ENCODE measurements at places on chromosomes 4 and X.

DNA sequence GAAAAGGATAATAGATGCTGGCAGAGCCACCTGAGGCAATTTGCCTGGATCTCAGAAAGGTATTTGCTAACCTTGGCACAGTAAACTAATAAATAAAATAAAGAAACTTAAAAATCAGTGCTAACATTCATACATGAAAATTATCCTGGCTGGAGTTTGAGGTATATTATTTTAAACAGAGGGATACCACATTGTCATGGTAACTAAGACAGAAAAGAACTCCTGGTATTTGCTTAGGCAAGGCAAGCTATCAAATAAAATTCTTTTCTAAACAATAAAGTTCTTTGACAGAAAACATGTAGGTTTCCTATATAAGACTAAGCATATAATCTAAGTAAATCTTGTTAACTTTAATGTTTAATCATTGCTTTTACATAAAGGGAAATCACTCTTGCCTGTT lies 218.8 kb downstream of the MAGEB17 start:
- DNase-seq, result no peak

GRCh38 chrX:17584248-17584681 lies 153.0 kb upstream of the SCML1 start:
- no peak for DNase-seq

DNA sequence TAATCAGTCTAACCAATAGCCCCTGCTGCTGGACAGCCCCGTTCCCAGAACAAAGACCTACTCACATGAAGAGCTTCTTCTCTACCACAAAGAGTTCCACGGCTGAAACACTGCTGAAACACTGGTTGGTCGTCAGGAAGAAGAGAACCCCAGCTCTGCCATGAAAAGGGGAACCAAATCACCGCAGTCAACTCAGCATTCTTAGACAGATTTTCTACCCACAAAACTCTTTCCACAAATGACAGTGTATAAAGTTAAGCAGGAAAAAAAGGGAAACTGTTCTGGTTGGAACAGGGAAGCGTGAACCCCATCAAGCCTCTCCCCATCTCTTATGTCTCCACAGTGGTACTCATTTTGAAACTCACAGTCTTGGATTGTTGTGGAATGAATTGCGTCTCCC lies 57.3 kb downstream of the ABCG2 start:
- no peak for DNase-seq

DNA sequence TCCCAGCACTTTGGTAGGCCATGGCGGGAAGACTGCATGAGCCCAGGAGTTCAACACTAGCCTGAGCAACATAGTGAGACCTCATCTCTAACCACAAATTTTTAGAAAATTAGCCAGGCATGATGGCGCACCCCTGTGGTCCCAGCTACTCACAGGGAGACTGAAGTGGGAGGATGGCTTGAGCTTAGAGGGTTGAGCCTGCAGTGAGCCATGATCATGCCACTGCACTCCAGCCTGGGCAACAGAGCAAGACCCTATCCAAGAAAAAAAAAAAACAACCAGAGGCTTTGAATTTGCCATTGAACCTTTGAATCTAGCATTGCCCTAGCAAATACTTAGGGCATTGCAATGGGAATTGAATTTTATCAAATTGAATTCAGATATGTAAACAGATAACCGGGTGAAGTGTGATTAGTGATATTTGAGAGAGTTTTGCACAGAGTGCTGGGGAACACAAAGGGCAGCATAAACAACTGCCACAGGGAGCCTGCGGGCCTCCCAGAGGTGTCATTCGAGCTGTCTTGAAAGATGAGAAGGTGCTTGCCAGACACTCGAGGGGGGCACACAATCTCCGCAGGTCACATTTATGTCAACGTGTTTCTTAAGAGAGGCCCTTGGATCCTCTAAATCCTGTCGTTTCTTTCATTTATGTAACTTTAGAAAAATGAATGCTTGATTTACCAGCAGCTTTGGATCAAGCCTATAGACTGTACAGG lies 200.3 kb downstream of the AASDH start:
- DNase-seq, result no peak

DNA sequence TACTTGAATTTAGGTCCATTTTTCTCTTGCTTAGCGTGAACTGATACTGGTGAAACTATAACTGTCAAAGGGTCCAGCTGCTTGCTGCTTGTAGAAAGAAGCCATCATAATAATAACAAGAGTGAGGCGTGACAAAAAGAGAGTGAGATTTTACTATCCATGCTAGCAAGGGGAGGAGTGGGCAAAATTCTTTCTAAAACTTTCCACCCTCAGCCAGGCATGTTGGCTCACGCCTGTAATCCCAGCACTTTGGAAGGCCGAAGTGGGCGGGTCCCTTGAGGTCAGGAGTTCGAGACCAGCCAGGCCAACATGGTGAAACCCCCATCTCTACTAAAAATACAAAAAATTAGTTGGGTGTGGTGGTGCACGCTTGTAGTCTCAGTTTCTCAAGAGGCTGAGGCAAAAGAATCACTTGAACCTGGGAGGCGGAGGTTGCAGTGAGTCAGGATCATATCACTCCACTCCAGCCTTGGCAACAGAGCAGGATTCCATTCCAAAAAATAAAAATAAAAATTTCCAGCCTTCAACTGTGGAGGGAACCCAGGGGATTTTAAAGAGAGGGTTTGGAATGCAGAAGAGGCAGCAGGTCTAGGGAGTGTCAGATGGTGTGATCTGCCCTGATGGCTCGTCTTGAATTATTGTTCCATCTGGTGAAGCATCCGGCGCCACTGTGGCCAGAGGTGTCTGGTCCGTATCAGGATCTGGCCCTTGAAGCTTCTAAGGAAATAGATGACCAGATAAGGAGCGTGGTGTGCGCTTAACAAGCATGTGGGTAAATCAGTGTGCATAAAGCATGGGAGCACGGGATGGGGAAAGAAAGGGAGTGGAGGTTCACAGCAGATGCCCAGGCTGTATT lies 51.8 kb downstream of the LRP2BP start:
- DNase-seq, result no peak

- no peak for DNase-seq
These were observed 8.5 kb upstream of the NEIL3 start for GRCh38 chr4:177301126-177301639.

DNA sequence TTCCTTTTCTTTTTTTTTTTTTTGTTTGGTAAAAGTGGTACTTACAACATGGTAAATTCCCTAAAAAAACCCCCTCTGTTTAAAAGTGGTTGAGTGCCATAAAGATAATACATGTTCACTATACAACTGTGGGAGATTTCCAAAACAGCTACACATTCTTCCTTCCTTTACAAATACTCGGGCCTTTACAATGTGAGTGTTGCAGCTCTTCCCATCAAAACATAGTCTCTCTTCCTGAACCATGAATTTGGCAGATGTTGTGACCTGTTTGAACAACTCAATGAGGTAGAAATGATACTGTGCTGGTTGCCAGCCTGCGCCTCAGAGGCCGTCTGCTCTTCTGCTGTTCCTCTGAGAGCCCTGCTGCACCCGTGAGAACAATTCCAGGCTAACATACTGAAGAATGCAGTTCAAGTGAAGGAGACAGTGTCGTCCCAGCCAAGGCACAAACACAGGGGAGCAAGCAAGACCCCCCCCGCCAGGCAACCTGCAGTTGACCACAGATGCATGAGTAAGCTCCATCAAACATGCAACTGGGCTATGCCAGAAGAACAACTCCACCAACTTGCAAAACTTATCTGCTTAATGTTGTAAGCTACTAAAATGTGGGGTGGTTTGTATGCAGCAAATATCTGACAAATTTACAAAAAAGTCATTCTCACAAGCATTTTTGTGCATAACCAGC lies 645.0 kb downstream of the PCDH7 start:
- DNase-seq, result no peak

DNA sequence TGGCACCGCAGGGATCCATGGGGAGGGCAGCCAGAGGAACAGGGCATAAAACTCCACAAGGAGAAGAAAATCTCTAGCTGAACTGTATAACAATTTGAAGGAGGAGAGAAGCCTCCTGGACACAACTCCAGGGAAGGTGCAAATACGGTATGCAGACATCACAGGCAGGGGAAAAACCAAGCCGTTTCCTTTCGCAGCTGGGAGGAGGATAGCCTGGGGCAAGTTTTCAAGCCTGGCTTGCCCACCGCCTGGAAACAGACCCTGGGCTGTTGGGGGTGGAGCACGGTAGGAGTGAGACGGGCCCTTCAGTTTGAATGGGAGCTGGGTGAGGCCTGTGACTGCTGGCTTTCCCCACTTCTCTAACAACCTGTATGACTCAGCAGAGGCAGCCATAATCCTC lies 43.4 kb upstream of the TAF9B start:
- no peak for DNase-seq

- no peak for DNase-seq
These were observed 18.8 kb upstream of the NWD2 start for GRCh38 chr4:37225778-37226177.

DNA sequence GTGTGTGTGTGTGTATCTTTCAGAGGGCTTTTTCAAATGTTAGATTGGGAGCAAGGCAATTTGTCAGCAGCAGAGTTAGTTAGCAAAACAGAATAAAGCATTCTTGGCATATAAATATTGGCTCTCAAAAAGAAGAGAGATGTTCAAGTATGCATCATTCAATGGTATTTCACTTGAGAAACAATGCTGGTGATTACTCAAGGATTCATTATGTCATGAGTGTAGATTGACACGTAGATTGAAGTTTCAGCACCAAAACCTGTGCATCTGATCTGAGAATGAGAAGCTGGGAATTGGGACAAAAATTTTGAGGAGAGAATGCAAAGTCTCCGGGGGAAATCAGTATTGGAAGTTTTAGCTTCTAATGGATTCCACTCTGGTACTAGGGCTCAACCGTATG lies 241.4 kb downstream of the FRMPD4 start:
- no peak for DNase-seq

DNA sequence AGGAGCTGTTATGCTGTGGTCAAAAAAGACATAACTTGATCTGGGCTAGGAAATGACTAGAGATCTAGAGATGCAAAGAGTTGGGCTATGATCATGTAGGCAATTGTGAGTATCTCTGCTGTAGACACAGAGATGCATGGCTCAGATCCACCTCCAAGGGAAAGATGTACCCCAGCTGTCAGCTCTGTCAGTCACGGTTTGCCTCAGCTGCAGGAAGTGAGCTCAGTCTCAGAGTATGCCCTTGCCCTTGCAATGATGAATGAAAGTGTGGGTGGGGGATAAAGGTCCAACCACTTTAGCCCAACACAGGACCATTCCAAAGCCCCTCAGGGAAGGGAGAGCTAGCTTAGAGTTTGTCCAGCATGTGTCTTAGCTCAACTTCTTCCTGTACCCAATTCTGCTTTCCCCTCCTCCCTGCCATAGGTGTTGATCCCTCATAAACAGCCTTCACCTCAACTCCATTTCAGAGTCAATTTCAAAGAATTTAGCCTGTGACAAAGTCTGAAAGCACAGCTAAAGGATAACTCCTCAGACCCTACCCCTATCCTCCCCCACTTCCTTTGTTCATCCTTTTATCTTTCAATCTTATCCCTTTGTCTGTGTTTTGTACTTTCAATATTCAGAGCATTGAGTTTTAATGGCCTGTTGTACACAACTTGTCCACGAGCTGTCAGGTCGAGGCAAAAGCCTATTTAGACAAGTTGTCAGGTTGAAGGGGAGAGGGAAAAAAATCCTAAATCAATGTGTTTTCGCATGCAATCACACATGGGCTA lies 90.6 kb downstream of the MID1IP1 start:
- no peak for DNase-seq

GRCh38 chrX:47574547-47575301 lies 7.5 kb upstream of the TIMP1 start:
- DNase-seq, result no peak

- no peak for DNase-seq
These were observed 54.4 kb downstream of the PALLD start for GRCh38 chr4:168551211-168551610.

DNA sequence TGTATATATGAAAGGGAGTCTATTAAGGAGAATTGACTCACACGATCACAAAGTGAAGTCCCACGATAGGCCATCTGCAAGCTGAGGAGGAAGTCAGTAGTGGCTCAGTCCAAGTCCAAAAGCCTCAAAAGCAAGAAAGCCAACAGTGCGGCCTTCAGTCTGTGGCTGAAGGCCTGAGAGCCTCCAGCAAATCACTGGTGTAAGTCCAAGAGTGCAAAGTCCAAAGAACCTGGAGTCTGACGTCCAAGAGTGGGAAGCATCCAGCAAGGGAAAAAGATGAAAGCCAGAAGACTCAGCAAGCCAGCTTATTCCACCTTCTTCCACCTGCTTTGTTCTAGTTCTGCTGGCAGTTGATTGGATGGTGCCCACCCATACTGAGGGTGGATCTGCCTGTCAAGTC lies 104.1 kb downstream of the IL1RAPL2 start:
- DNase-seq, result no peak

DNA sequence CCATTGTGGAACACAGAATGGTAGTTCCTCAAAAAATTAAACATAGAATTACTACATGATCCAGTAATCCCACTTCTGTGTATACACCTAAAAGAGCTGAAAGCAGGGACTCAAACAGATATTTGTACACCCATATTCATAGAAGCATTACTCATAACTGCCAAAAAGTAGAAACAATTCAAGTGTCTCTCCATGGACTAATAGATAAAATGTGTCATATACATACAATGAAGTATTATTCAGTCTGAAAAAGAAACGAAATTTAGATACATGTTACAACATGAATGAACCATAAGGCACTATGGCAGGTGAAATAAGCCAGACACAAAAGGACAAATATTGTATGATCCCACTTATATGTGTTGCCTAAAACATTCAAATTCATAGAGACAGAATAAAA lies 145.1 kb downstream of the ANTXR2 start:
- DNase-seq, result no peak

DNA sequence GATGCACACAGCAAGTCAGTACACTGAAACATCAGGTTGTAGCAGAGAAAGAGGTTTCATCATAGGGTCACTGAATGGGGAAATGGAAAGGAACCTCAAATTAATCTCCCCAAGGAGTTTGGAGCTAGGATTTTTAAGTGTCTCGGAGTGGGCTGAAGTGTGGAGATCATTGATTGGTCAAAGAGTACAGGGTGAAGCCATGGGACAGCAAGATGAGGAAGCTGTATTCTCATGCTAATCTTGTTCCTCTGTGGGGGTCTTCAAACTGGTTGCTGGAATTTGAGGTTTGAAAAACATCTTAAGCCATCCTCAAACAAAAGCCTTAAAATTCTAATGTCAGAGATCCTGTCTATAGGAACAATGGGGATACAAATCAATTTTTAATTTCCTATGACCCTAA lies 78.8 kb upstream of the TEX13A start:
- DNase-seq, result no peak

GRCh38 chr4:37988670-37989069 lies 28.5 kb downstream of the PTTG2 start:
- DNase-seq, result no peak

DNA sequence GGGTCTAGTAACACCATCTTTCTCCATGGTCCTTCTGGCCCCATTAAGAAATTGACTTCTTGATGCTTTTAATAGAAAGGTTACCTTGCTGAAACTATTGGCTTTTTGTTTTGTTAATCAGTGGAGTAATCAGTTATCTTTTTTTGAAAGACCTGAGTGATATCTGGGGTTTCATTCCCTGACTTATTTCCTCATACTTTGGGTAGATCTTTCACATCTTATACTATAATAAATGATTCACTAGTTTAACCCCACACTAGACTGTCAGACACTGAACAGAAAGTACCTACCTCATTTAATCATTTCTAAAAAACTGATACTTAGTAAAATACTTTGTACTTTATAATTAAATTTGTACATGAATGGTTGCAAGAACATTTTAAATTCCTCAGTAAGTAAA lies 1021.1 kb downstream of the STIM2 start:
- no peak for DNase-seq
